Stimulated activated CD8-positive, alpha-beta memory T cell treated with anti-CD3 and anti-CD28 coated beads, Interleukin-7, amount 100 ng/mL, for 24 hours (primary cell): ENCODE measurements at places on chromosomes 2 and 18.

GRCh38 chr2:126463892-126464674, 191.9 kb upstream of the GYPC start:
- DNase-seq: no peak

DNA sequence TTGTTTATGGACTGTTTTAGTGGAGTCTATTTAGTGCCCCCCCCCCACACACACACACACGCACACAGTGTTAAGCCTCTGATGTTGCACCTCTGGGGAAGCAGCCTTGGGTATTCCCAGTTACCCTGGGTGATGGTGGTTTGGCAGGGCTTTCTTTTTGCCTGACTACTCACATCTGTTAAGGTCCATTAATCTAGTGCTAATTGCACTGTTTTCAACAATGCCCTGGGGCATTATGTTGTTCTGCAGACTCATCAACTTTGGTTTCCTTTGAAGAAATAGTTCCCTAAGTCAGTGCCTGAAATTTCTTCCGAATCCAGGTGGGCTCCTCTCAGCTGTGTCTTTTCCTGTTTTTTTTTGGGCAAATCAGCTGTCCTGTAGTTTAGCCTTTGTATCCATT, 34.7 kb downstream of the SPOPL start:
- no peak for DNase-seq

- no peak for DNase-seq
Observed at GRCh38 chr2:197306696-197307040, 3.9 kb downstream of the ANKRD44 start.

- DNase-seq: no peak
Observed at GRCh38 chr2:95050385-95051300, 25.1 kb downstream of the MAL start.

GRCh38 chr2:172938713-172939375, 136.8 kb upstream of the MAP3K20 start:
- no peak for DNase-seq
